ENCODE measurements at places on chromosomes 4 and X.
A peak's percentile ranks its signal among the peaks of the same experiment; 100 is the strongest.

DNA sequence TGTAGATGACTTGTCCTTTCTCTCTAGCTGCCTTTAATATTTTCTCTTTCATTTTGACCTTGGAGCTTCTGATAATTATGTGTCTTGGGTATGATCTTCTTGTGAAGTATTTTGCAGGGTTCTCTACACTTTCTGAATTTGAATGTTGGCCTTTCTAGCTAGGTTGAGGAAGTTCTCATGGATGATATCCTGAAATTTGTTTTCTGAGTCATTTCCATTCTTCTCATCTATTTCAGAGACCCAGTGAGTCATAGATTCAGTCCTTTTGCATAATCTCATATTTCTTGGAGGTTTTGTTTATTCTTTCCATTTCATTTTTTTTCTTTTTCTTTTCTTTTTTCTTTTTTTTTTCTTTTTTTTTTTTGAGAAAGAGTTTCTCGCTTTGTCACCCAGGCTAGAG is 585.7 kb upstream of the PABPC4L start:
- no peak for DNase-seq

DNA sequence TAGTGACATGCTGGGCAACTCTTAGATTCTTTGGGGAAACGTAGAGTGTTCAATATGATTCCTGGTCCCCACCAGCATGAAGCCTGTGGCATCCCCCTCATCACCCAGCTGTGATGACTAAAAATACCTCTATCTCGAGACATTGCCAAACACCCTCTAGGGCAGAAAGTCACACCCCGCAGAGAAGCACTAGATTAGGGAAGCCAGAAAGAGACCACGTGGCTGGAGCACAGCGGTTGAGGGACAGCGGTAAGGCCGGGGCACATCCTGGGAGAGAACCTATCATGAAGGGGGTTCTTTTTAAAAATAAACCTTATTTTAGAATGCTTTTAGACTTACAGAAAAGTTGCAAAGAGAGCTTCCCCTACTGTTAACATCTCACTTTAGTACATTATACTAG is 11.0 kb downstream of the FAT1 start:
- DNase-seq, result no peak

DNA sequence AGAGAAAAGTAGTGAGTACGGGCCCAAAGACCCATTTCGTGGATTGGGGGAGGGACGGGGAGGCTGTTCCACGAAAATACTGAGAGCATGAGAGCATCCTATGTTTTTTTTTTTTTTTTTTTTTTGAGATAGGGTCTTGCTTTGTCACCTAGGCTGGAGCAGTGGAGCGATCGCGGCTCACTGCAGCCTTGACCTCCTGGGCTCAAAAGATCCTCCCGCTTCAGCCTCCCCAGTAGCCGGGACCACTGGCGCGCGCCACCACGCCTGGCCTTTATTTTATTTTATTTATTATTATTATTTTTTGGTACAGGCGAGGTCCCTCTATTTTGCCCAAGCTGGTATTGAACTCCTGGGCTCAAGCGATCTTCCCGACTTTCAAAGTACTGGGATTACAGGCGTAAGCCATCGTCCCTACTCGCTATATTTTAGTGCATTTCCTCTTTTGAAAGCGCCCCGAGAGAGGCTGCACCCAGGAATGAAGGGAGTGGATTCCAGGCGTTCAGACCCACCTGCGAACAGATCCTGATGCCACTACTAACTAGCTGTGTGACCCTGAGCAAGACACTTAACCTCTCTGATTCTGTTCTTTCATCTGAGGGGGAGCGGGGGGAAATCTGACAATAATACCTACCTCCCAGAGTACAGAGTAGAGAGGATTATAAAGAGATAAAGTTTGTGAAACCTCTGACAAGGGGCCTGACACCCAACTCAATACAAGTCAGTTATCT is 5.4 kb upstream of the MSX1 start:
- DNase-seq, result no peak

DNA sequence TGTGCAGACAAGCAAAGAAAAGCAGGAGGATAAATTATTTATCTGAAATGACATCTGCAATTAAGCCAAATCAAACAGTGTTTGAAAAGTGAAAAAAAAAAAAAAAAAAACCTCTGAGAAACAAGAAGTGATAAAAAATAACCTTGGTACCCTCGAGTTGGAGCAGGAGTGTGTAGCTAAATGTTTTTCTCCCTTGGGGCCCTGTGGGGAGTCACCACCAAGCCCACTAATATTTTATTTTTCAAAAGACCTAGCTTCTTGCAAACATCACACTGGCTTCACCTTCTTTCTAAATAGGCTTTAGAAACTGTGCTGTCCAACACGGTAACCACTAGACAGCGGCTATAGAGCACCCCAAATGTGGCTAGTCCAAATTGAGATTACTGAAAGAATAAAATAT is 47.7 kb downstream of the SNX25 start:
- DNase-seq, result no peak

DNA sequence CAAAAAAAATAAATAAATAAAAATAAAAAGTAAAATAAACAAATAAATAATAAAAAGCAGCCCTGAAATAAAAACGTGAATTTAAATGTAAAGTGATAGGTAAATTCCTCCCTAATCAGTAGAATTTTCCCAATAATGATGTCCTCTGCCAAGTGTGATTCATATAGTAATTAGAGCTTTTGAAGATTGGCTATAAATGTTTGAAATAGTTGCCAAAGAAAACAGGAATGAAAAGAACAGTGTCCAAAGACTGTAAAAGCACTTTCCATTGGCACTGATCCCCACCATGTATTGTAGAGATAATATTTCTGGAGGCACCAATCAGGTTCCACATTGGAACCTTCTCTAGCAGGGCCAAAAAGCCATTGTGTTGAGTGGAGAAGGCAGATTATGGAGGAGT is 25.9 kb upstream of the SMARCAD1 start:
- DNase-seq, result no peak

GRCh38 chr4:149347139-149347538 is 468.5 kb downstream of the IQCM start:
- DNase-seq, result no peak

- DNase-seq, result no peak
These were observed 64.5 kb upstream of the WDR1 start for GRCh38 chr4:10180927-10181744.

DNA sequence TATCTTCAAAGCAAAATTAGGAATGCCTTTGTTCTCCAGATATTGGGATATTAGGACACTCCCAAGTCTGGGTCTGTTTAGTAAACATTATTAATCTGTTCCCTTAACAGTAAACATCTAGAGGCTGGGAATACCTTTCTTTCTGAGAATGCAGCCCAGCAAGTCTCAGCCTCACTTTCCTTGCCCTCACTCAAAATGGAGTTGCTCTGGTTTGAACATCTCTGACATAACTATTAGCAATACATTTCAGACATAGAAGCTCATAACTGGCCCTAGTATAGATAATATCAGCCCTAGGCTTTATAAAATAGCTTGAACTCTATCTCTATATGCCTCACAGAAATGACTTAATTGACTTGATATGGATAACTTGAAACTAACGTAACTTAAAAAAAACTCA is 299.8 kb downstream of the SPATA18 start:
- DNase-seq, result no peak

GRCh38 chrX:140050906-140051305 is 85.6 kb upstream of the CXorf66 start:
- no peak for DNase-seq

DNA sequence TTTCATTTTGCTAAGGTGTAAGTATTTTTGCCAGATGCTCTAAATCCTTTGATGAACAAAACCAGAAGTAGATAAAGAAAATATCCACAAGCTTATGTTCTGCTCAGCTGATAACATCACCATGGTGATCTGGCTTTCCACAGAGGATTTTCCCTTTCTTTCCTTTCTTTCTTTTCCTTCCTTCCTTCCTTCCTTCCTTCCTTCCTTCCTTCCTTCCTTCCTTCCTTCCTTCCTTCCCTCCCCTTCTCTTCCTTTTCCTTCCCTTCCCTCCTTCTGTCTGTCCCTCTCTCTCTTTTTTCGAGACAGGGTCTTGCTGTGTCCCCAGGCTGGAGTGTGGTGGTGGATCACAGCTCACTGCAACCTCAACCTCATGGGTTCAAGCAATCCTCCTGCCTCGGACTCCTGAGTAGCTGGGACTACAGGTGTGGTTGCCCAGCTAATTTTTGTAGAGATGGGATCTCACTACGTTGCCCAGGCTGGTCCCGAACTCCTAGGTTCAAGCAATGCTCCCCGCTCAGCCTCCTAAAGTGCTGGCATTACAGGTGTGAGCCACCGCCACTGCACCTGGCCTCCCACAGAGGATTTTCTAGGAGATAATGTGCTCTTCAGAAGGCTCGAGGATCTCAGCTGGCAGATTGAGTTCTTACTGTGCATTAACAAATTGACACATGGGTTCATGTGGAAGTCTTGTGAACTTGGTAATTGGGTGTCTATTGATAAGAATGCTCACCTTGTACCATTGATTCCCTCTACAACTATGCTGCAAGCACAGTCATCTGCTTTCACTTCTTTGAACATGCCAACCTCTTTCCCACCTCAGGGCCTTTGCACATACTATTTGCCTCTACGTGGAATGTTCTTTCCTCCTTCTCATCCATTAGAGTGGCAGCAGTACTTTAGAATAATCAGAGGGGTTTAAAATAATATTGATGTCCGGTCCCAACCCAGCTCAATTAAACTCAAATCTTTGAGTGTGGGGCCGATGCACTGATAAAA is 1.4 kb upstream of the RHOH start:
- DNase-seq, result no peak

DNA sequence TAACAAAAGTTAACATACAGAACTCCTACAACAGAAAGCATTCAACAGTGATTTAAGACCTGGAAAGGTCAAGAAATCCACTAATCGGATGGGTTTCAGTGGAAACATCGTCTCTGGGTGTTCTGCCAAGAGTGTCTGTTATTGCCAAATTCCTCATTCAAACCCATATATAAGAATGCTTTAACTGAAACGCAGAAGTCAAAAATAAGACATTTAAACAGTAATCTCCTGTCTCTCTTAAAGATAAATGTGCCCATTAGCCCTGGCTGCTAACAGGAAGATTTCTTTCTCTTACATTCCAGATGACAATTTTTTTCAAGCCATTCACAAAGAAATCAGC is 31.5 kb downstream of the DCTD start:
- DNase-seq, result no peak

DNA sequence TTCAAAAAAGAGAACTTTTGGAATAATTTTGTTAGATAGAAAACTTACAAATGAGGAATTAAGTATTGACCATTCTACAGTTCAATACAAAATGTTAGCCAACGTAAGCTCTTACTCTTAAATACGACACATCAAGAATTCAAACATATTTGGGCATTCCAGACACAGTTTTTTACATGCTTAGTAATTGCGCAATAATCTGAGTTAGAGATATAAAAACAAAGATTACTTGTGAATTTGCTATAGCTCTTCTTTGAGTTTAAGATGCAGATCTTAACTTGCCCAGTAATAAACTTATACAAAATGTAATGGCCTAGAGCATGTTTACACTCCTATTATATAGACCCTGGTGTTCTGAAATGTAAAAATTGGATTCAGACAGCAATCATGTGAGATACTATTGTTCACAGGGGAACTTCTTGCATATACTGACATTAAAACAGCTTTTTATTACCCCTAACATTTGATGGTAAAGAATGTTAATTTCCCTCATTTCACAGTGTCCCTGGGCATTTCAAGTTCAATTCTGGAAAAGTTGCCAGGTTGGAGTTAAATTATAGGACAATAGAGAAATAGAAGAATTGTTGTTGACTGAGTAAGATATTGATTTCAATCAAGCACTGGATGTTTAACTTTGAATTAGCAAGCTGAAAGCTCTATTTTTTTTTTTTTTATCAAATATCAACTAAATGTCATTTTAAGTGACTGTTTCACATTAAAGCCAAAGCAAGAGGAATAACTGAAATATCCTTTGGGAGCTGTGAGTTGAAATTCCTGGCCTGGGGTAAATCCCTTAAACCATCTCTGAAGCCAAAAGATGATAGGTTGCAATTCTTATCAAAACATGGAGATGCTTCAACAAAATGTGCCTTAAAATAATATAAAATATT is 910 bp downstream of the HPGDS start:
- no peak for DNase-seq

DNA sequence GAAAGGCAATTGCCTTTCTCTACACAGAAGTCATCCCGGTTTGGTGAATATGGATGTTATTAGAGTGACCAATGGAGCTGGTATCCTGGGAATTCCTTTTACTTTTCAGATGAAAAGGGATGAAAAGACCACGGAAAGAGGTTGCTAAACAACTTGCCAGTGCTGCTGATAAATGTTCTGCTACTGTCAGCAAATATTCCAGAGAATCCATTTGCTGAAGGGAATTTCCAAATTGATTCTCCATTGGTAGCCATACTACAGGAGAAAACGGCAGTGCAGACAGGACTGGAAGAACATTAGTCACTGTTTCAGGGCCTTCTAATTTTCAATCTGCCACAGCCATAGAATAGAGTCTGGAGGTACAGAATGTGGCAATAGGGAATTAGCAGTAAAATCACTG is 451.5 kb downstream of the PCDH11X start:
- no peak for DNase-seq

- no peak for DNase-seq
These were observed 70.1 kb downstream of the PCYT1B start for GRCh38 chrX:24577091-24577490.

GRCh38 chr4:33171873-33172525 is 2451.8 kb downstream of the PCDH7 start:
- DNase-seq, result no peak

DNA sequence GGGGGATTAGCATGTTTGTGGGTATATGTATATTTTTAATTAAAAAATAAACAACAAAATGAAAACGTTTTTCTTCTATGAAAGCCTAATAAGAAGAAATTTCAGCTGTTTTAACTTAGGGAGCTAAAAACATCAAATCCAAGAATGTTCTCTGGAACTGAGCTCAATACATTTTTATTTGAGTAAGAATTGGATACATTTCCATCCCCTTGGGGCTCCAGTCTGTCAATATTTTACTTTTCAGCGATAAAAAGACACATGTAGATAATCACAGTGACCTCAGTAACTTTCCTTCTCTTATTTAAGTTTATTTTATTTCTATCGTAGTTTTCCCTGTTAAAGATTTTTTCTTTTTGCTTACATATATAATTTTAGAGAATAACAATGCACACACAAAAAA is 59.3 kb downstream of the ELOVL6 start:
- no peak for DNase-seq

- no peak for DNase-seq
These were observed 12.0 kb downstream of the TMSB4X start for GRCh38 chrX:12986886-12987285.

- DNase-seq, result peak; percentile 16
These were observed at the start of gene AADAT for GRCh38 chr4:170089668-170090351. Gene AADAT (minus strand): TSS chr4:170089956. CDS start chr4:170089690, 266 bp downstream.

GRCh38 chr4:105345358-105345757 is 128.5 kb downstream of the PPA2 start:
- no peak for DNase-seq

GRCh38 chrX:132665676-132666075 is 176.8 kb upstream of the MBNL3 start:
- DNase-seq, result no peak

DNA sequence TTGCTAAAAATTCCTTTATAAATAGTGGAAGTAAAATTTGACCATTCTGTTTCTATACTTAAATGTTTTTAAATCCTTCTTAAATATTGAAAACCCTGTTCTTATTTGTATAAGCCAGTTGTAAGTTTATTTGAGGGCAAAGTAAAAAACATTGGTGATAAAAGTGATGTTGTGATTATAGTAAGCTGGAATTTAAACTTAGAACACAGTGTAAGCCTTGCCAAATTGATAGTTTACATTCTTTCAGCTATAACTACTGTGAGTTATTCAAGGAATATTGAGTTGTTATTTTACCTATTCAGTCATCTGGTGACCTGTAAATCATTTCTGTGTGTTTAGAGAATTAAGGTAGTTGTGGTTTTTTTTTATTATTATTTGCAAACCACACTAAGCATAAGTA is 9.6 kb downstream of the YY2 start:
- no peak for DNase-seq

- DNase-seq, result no peak
These were observed 186.7 kb upstream of the WDFY3 start for GRCh38 chr4:85153221-85153620.

All from NCI-H187 (cell line).